GM18507 (cell line): ENCODE measurements at places on chromosomes 13 and 19.
A peak's percentile ranks its signal among the peaks of the same experiment; 100 is the strongest.

- DNase-seq = no peak
Measured at GRCh38 chr13:33743438-33744368, 74.2 kb upstream of the RFC3 start.

GRCh38 chr13:95209109-95209508 lies 92.1 kb downstream of the ABCC4 start:
- DNase-seq = no peak

DNA sequence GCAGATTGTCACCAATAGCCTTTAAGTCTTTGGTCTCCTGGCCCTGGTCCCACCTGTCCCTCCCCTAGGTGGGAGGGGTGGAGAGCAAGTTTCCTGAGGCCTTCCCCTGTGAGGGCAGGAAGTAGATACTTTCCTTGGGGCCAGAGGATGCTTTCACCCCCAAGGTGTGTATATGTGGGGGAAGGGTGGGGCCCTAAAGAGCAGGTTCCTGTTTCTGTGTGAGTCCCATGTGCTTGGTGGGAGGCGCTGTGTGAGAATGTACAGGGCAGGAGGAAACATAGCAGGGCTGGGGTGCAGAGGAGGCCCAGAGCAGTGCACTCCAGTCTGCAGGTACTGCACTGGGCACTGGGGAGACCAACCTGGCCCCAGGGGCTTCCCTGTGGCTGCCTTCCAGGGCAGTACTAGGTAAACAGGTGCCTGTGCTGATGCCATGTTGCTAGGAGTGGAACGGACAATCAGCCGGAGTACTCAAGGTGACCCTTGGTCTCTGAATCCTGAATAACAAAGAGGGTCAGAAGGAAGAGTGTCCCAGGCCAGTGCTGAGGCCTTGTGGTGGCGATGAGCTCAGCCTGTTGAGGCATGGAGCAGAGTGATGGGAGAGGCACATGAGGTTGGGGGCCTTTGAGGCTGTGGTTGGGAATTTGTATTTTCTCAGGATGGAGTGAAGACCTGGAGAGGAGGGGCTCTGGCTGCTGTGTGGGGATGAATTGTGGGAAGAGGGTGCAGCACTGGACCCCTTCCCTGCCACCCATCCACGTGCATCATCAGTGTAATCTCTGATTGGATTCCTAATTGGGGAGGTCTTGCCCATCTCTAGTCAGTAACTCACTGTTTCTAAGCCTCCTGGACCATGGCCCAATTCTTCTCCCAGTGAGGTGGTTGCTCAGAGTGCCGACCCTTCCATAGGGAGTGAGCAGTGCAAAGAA lies 5.1 kb downstream of the EGLN2 start:
- DNase-seq = no peak

DNA sequence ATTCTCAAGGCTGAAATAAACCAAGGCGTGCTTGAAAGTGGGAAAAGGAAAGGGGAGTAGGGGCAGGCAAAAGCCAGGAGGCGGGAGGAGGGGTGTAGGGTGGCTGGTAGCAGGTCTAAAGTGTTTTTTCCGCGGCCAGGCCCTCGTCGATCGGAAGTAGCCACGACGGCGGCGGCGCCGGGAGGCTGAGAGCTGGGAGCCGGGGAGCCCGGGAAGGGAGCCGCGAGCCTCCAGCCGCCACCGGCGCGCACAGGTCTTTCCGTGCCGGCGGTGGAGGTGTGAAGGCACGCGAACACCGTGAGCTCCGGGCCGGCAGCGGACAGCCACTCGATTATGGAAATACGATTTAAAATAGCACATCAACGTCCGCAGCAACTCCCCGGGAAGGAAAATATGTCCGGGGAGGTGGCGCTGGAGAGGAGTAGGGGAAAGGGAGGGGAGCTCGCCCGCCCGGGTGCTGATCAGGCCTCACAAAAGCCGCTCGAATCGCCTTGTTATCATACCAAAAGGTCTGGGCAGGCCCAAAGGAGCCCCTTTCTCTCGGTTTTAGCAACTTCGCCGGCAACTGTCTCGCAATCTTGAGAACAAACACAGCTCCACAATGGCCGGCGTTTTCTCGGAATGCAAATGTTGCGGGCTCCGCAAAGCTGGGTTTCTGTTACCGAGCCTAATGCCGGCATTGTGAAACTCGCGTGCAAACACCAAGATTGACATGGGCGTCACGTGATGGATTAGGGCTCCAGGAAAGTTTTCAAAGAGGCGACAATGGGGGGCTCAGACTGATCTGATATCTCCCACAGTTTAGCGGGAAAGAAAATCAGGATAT lies 2.9 kb upstream of the PCDH8 start:
- DNase-seq = peak; percentile 23

- no peak for DNase-seq
Measured at GRCh38 chr19:1860821-1861598, 2.4 kb downstream of the KLF16 start.

DNA sequence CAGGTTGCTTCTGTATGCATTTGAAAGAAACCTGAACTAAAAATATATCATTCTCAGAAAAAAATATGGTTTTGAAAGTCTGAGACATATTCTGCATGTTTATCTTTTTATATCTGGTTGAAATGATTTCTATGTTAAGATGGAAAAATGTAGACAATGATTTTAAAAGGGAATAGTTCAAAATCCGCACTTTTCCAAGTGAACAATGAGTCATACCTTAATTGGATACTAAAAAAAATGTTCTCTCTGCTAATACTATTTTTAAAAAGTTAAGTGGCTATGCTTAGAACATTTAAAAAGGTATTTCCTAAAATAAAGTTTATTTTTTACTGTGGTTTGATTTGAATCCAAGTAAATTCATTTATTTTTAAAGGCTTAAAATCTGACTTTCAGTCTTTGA lies 801.4 kb downstream of the SLITRK6 start:
- no peak for DNase-seq

DNA sequence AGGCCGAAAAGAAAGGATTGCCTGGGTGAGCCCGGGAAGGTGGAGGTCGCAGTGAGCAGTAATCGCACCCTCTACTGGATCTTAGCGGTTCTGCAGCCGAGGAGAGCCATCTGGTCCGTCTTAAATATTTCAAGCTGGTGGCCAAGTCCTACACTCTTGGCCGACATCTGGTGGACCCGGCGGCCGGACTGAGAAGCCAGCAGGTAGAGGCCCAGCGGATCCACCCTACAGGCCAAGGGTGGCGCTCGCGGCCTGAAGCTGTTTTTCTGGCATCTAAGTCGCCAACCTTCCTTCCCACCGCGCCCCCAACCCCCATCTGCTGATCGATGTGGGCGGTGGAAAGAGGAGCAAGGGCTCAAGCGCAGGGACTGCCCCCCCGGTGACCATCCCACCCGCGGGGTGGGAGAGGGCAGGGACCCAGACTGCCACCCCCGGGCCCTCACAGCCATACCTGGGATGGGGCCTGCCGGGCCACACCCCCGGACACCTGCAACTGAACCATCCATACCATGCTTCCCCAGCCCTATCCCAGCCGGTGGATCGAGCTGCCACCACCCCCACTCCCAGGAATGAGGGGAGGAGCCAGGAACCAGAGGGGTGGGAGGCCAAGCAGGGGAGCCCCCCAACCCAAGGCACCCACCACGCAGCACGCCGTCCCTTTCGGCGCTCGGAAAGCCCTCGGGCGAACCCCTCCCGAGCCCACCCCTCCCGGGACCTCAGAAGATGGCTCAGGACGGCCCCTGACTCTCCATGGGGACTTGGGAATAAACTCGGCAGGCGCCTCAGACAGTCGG lies 46.3 kb upstream of the ZNF730 start:
- DNase-seq = no peak

GRCh38 chr13:33537026-33537425 lies 251.5 kb upstream of the STARD13 start:
- DNase-seq = no peak

- no peak for DNase-seq
Measured at GRCh38 chr19:31572102-31572975, 223.1 kb upstream of the TSHZ3 start.

DNA sequence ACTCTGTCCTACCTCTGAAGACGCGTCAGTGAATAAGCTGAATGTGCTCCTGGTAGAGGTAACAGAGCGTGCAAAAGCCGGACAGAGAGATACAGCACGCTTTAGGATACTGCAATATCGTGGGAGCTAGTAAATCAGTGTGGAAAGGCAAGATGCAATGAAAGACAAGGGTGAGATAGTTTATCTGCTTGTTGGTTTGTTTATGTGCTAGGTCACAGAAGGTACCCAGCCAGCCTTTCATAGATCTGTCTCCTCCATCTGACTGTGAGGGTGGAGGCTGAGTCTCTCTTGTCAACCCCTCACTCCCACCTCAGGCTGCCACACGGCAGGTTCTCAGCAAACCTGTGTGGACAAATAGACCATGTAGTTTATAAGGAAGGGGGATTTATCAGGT lies 904 bp upstream of the GIPC1 start:
- no peak for DNase-seq

DNA sequence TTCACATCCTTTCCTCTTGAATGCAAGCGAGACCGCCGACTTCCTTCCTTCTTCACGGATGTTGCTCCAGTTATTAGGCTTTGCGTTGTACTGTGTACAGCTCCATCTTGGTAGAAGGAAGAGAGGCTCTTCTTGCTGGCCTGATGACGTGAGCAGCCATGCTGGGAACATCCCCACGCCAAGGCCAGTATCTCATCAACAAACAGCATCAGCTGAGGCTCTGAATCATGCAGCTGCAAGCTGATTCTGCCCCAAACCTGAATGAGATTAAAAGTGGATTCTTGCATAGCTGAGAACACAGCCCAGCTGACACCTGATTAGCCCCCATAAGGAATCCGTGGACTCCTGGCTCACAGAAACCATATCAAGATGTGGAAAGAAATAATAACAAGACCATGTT lies 809.6 kb downstream of the EFNB2 start:
- DNase-seq = no peak

DNA sequence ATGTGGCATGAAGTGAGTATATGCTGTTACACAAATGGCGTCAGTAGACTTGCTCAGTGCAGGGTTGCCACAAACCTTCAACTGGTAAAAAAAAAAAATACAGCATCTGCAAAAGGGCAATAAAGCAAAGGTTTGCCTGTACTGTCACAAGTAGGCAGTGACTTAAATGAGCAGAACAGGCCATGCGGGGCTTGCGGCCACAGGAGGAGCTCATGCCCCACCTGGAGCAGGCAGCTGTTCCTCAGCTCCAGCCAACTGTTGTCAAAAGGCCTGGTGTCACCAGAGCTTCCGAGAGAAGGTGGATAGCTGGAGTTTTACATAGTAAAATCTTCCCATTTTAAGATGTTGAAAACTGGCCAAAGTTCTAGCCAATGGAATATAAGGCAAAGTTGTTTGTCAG lies 7.7 kb downstream of the ATP7B start:
- no peak for DNase-seq

GRCh38 chr13:103003631-103004030 lies 62.6 kb downstream of the SLC10A2 start:
- no peak for DNase-seq

DNA sequence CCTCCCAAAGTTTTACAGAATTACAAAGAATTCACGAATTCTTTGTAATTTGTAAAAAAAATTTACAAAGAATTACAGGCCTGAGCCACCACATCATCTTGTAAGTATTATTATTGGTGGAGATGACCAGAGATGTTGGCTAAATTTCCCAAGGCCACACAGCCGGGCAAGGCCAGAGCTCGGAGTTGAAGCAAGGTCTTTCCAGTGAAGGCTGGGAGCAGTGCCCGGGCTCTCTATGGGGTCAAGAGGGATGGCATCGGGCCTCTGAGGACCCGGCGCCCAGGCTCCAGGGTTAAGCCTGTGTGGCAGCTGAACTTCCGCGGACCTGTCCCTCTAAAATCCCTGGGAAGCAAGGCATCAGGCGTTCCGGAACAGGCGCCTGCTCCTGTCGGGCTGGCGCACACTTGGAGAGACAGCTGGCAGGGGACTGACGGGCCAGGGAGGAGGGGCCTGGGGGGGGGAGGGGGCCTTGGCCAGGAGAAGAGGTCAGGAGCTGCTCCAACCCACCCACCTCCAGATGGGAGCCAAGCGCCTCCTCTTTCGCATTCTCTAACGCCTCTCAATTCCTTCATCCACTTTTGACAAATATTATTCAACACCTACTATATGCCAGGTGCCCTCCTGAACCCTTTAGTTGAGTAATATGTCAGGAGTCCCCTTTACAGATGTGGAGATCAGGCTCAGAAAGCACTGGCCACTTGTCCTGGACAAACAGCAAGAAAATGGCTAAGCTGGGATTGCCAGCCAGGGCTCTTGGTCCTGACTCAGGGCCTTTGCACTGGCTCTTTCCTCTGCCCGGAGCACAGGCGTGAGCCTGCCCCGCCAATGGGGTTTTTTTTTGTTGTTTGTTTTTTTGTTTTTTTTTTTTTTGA lies 36.8 kb upstream of the SEMA6B start:
- DNase-seq = no peak

DNA sequence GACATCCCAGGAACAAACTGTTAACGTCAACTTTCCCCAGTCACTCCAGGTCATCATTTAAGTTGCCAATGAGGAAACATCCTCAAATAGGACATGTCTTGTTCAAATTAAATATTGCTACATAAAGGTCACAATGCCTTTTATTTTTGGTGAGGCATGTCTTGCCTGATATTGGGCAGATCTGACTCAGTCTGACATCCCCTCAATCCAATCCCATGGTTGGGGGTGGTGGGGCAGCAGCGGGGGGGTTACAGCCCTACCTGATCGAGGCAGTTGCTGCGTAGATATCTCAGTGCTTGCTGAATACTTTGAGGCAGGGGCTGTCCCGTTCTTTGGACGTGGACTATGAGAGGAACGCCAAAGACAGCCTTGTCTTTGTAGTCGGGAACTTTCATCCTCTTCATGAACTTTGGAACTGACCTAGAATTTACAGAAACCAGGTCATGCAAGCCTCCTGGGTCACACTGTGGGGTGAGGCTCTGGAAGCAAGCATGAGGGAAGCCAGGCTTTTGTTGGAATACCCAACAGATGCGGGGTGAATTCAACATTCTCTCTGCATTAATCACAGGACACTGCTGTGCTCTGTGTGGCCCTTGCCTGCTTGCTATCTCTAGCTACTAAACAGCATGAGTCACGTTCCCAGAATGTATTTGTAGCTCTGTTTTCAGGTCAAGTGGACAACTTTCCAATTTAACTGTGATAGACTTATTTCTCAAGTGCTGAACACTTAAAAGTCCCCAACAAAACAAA lies 109.8 kb downstream of the KL start:
- no peak for DNase-seq

DNA sequence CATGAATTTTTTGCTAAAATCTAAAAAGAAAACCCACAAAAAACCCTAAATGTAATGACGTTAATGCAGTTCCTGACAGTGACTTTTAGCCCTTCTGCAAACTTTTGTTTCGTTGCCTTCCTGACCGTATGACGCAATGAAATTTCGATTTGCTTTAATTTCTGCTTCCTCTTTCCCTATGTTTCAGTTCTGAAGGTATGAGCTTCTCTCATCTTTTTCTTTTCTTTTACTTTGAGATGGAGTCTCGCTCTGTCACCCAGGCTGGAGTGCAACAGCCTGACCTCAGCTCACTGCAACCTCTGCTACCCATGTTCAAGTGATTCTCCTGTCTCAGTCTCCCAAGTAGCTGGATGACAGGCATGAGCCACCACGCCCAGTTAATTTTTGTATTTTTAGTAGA lies 6.1 kb upstream of the LILRA5 start:
- DNase-seq = no peak

- DNase-seq = no peak
Measured at GRCh38 chr13:31022928-31023530, 90.6 kb downstream of the TEX26 start.
